GM13976 (cell line): ENCODE measurements at places on chromosomes 6 and 20.

- no peak for DNase-seq
Observed at GRCh38 chr6:14597090-14597489, 479.5 kb downstream of the CD83 start.

- DNase-seq: no peak
Observed at GRCh38 chr6:96299525-96299924, 222.1 kb upstream of the UFL1 start.

DNA sequence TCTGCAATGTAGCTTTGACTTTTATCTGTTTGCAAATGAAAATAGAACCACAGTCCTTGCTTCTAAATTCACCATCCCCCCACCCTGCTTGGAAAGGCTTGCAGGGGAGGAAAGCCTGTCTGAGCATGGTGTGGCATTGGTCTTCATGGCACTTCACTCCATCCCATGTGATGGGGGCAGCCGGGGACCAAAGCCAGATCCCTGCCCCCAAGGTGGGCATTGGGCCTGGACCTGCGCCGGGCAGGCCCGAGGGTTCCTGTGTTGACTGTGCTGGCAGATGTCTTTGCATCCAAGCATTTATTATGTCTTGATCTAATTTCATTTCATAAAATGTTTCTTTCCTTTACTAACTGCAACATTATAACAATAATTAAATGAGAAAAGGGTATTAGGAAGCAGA lies 120.0 kb downstream of the SYNDIG1 start:
- DNase-seq: no peak

- no peak for DNase-seq
Observed at GRCh38 chr20:49797344-49797615, 15.3 kb upstream of the SLC9A8 start.

DNA sequence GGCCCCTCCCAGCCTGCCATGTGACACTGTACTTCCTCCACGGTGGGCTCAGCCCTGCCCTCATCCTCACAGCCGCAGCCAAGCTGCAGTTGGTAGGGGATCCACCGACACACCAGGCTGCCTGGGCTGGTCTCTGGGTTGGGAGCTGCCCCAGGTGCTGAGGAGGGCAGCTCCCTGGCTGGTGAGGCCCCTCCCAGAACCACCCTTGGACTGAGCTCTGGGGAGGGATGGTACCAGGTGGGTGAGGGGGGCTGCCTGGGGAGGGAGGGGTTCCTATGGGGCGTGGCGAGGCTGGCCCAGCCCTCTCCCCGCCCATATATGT lies 185 bp upstream of the TNFRSF6B start:
- DNase-seq: no peak

DNA sequence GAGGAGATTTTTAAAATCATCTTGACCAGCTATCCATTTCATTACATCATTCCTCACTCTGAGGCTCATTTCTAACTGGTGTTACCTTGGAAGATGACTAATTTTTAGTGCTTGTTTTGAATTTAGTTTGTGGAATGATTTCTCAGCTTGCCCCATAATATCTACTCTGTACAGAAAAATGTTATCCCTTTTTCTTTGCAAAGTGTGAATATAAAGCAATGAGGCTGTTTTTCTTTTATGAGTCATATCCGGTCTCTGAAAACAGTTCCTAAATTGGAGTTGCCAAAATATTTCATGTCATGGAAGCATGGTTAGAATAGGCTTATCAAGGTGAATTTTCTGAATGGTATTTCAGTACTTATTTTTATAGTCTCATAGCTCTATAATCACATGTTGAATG lies 43.8 kb downstream of the FUT9 start:
- no peak for DNase-seq

DNA sequence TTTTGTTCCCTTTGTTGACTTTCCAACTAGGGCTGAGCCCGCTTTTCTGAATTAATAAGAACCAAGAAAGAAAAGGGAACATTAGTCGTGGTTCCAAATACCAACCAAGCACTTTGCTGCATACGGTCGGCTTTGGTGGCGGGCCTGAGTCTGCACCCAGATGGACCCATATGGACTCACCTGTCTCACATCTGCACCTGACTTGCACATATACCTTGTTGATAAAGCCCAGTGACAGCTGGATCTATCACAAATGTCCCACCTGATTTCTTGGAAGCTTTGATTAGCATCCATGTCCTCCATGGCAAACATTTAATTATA lies 39.0 kb downstream of the TPD52L1 start:
- no peak for DNase-seq

- peak; percentile 61 for DNase-seq
Observed at GRCh38 chr6:14108571-14109410, 8.8 kb upstream of the CD83 start.

DNA sequence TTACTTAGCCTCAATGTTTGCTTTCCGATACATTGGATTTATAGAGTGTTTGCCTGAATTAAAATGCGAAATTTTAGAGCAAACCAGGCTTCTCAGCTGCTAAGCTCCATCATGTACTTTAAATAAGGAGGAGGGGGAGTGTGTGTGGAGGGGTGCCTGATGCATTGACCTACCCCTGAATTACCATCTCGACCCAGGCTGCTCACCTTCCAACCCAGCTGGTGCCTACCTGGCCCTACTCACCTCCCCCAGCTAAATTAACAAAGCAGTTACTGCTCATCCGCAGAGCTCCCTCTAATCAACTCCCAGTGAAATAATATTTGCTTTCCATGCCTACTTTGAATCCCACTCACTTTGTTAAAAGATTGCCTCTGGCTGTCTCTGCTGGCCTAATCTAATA lies 544.5 kb downstream of the MAFB start:
- DNase-seq: no peak

DNA sequence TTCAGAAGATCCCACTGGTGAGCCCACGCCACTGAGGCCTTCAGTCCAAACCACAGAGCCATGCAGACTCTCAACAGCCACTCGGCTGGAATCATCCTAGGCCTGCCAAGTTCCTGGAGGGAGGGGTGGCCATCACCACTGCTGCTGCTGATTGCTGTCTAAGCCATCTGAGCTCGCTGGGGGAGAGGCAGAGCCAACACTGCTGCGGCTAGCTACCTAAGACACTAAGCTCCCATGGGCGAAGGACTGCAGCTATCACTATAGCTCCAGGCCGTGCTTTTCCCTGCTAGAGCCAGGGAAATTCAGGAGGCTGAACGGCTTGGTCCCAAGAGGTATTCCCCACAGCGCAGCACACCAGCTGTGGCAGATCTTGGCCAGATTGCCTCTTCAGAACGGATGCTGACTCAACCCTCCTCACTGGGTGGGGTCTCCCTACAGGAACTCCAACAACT lies 73.6 kb downstream of the TBC1D32 start:
- DNase-seq: no peak

GRCh38 chr6:144697369-144697760 lies 412.2 kb downstream of the UTRN start:
- no peak for DNase-seq

- DNase-seq: no peak
Observed at GRCh38 chr6:154767003-154767723, 33.9 kb downstream of the SCAF8 start.

- DNase-seq: no peak
Observed at GRCh38 chr6:20802596-20802995, 268.3 kb downstream of the CDKAL1 start.

GRCh38 chr20:53903652-53903987 lies 166.8 kb downstream of the BCAS1 start:
- no peak for DNase-seq

- no peak for DNase-seq
Observed at GRCh38 chr20:63027922-63028389, 21.2 kb upstream of the BHLHE23 start.

GRCh38 chr20:54048891-54049545 lies 21.4 kb downstream of the BCAS1 start:
- DNase-seq: no peak

GRCh38 chr20:21513181-21513663 lies 642 bp downstream of the NKX2-2 start:
- peak; percentile 35 for DNase-seq

DNA sequence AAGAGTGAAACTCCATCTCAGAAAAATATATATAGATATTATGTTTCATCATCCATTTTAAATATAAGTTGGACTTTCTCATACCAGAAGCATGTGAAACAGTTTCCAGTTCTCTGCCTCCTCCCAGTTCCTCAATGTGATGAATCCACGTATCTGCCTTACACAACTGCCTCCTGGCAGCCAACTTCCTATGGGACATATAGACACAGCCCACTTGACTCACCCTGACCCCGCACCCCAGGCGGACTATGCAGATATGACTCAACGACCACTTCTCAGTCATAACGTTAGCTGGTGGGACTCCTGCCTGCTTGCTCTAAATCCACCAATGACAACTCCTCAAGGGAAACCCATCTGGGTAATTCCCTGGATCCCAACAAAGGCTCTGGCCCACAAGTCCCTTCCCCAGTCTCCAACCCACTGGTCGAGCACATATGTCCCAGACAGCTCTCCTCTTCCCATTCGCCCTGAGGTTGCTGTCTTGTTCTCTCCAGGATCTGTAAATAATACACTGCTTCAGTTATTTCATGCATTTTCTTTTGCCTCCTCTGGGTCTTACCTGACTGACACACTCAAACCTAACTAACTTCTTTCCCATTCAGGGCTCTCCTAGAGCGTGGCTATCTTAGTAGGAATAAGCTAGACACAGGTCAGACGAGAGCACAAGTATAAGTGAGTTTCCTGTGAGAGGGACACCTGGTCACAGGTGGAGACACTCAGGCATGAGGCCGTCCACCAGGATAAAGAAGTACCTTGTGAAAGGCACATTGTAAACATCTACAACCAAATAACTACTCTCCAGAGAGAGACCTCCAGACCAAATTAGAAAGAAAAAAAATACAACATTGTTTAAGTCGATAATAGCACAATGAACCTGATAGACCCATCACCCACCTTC lies 548.5 kb downstream of the CD83 start:
- DNase-seq: peak; percentile 26

DNA sequence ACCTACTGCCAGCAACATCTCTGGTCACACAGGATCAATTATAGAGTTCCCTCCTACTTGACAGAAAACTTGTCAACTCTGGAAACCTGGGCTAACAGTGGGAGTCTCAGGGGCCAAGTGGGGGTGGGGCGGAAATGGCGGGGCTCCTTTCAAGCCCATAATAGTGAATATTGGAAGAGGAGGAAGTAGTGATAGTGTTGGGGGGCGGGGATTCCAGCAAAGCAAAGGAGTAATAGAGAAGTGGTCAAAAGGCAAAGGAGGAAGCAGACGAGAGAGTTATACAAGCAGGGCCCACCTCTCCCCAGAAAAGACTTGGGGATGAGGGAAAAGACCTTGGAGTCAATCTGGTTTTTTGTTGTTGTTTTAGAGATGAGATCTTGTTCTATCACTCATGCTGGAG lies 2.1 kb downstream of the DEF6 start:
- peak; percentile 37 for DNase-seq

GRCh38 chr6:72856801-72857200 lies 234.9 kb downstream of the KCNQ5 start:
- no peak for DNase-seq

- no peak for DNase-seq
Observed at GRCh38 chr6:87753131-87753685, 51.2 kb upstream of the AKIRIN2 start.

GRCh38 chr6:49531774-49532569 lies 18.5 kb upstream of the C6orf141 start:
- DNase-seq: peak; percentile 41

GRCh38 chr6:156731396-156731795 lies 45.8 kb upstream of the ARID1B start:
- DNase-seq: no peak

DNA sequence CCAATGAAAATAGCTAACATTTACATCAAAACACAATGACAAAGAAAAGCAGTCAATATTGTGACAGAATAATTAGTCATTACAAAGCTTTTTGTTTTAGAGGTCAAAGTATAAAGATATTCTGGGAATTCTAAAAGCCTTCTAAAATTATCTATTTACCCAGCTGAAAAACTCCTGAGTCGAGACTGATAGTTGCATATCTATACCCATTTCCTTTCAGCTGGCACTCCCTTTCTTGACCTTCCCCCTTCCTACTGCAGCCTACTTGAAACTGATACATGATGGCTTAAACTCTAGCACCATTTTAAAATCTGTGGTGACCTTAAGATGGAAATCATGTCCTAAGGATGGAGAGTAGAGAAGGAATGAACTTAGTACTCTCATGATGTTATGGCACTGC lies 38.6 kb downstream of the LMBRD1 start:
- no peak for DNase-seq

DNA sequence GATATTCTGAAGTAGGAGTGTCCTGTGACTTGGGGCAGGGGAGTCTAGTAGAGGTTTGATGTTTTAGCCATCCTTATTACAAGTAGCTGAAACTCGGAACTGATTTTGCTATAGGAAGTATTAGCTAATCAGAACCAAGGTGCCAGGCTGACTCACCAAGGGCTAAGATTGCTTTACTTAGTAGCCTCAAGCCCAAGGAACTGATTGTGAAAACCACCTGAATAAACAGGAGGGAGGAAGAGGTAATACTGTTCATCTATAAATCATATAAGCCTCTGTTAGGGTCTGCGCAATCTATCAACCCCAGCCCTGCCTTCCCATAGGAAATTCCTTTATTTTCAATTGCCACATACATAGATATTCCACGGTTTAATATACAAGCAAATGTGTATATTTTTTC lies 54.4 kb downstream of the GNAS start:
- no peak for DNase-seq

DNA sequence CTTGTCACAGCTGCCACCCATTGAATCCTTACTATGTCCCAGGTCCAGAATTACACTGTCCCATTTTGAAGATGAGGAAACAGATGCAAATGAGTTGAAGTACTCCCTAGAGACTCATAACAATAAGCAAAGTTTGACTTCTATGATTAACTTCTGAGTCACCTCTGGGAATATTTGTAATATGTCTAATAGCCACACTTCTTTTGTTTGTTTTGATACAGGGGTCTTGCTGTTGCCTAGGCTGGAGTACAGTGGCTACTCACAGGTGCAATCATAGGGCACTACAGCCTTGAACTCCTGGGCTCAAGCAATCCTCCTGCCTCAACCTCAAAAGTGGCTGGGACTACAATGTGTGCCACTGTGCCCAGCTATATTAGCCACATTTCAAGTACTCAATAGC lies 11.4 kb upstream of the SOX12 start:
- DNase-seq: no peak

GRCh38 chr6:42979523-42980177 lies 669 bp upstream of the PEX6 start:
- no peak for DNase-seq

GRCh38 chr6:17193106-17193775 lies 87.9 kb upstream of the RBM24 start:
- DNase-seq: no peak

GRCh38 chr6:39251406-39251805 lies 22.1 kb upstream of the KCNK5 start:
- DNase-seq: no peak
